ENCODE measurements at places on chromosomes 4 and X.

DNA sequence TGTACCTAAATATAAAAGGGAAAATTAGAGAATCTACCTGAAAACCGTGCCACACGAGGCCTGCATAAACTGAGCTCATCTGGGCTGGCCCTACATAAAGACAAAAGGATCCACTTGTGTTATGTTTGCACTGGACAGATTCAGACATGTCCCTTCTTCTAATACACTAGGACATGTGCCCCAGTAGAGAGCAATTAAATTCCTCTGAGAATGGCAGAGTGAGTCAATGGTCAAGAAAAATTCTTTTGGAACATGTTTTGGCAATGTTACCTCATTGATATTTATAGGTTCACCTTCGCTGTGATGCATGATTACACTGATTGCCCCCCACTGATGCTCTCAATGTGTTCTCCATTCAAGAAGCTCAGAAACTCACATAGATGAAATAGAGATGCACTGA, 95.2 kb downstream of the MANBA start:
- no peak for DNase-seq

DNA sequence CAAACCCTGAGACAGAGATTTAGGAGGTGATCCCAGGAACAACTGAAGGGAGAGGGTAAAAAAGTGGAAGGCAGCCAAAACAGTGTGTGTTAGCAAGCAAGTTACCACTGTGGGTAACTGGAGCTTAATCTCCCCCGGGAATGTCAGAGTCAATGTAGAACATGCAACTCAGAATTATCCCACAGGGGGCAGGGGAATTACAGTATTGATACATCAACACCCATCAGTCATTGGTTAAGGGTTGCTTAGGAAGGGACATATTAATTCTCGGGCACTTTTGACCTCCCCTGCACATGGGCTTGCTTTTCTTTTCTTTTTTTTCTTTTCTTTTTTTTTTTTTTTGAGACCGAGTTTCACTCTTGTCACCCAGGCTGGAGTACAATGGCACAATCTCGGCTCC, 29.3 kb downstream of the CXorf58 start:
- no peak for DNase-seq

- no peak for DNase-seq
Observed at GRCh38 chr4:114192854-114193253, 213.4 kb upstream of the ARSJ start.

GRCh38 chr4:24570574-24571236, 13.6 kb downstream of the DHX15 start:
- no peak for DNase-seq

- no peak for DNase-seq
Observed at GRCh38 chr4:176921256-176921655, 128.5 kb upstream of the VEGFC start.

DNA sequence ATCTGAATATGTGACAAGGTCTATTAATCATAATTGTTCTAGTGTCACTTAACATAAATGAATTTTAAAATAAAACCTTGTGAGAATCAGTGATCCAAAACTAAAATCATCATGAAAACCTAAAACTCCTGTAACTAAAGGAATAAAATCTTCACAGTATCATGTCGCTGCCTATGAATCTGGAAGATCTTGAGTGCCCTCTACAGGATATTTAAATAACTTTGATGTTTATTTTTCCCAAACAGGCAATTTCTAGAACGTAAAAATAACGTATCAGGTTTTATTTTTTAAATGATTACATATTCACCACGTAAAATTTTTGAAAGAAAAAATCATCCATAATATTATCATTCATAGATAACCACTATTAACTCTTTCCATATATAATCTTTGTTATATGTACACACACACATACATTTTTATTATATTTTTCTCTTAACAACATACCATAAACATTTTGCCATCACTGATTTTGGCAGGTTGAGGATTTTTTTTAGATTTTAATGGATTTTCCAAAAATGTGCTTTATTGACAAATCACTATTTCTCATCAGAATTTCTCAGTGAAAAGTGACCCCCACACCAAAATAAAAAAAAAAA, 79.6 kb downstream of the COMMD8 start:
- DNase-seq, result no peak

DNA sequence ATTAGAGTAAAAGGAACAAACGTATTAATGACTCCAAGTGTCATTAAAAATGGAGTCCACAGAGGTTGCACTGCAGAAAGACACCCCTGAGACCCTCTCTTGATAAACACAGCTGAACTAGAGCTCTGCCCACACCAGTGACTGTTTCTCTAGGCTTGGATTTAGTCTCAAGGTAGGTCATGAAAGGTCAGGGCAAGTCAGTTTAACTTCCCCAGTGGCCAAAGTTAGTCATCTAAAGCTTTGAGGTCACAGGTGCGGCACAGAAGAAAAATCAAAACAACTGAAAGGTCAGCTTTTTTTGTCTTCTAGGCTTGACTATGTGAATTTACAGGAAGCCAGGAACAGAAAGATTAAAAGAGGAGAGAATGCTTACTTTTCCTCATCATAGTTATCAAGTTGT, 749.6 kb downstream of the RAB28 start:
- no peak for DNase-seq

- no peak for DNase-seq
Observed at GRCh38 chr4:155407480-155407879, 30.7 kb upstream of the MAP9 start.

DNA sequence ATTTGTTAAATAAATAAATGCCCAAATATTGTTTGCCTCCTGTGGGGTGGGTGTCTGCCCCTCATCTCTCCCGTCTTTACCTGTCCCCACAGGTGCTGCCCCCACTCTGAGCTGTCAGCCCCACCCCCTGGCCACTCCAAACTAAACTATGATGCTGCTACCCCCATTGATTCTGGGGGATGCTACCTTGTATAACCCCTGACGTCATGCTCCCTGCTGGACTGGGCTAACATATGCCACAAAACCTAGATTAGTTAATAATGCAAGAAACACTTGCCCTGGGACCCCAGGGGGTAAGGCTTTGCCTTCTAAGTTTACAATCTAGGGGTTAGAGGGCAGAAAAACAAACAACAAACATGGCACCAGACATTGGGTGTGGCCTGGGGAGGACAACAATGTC, 58.6 kb downstream of the MSX1 start:
- no peak for DNase-seq

GRCh38 chrX:68421636-68422035, 11.7 kb downstream of the OPHN1 start:
- no peak for DNase-seq

DNA sequence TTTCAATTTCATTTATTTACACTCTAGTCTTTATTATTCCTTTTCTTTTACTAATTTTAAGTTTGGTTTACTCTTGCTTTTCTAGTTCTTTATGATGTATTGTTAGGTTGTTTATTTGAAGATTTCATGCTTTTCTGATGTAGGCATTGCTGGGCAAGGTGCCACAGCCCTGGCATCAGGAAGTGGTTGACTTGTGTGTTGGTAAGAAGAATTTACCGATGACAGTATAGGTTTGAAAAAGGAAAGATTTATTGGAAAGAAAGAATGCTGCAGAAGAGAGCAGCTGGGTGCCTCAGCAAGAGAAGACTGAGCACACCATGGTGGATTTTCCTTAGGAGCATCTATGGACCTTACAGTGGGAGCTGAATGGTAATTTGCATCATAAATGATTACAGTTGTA, 153.2 kb downstream of the KLF8 start:
- DNase-seq, result no peak

DNA sequence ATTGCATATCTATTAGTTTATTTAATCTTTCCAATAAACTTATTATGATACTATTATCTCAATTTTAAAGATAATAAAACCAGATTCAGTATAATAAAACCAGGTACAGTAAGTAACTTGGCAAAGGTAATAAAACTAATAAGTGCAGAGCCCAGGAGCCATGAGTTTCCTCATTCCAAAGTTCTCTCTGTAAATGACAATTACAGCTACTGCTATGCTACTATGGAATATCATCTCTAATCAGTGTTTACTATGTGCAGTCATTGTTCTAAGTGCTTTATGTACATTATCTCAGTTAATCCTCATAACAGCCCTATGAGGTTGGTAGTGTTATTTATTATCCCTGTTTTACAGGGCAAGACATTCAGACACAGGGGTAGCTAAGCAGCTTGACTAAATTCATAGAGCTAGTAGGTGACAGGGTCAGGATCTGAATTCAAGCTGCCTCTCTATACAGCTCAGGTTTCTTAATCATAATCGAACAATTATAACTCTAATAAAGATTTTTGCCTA, 285.0 kb upstream of the PITX2 start:
- no peak for DNase-seq

- DNase-seq, result no peak
Observed at GRCh38 chrX:20263474-20263873, 3.2 kb downstream of the RPS6KA3 start.

GRCh38 chr4:2284161-2284933, 22.4 kb upstream of the MXD4 start:
- no peak for DNase-seq

DNA sequence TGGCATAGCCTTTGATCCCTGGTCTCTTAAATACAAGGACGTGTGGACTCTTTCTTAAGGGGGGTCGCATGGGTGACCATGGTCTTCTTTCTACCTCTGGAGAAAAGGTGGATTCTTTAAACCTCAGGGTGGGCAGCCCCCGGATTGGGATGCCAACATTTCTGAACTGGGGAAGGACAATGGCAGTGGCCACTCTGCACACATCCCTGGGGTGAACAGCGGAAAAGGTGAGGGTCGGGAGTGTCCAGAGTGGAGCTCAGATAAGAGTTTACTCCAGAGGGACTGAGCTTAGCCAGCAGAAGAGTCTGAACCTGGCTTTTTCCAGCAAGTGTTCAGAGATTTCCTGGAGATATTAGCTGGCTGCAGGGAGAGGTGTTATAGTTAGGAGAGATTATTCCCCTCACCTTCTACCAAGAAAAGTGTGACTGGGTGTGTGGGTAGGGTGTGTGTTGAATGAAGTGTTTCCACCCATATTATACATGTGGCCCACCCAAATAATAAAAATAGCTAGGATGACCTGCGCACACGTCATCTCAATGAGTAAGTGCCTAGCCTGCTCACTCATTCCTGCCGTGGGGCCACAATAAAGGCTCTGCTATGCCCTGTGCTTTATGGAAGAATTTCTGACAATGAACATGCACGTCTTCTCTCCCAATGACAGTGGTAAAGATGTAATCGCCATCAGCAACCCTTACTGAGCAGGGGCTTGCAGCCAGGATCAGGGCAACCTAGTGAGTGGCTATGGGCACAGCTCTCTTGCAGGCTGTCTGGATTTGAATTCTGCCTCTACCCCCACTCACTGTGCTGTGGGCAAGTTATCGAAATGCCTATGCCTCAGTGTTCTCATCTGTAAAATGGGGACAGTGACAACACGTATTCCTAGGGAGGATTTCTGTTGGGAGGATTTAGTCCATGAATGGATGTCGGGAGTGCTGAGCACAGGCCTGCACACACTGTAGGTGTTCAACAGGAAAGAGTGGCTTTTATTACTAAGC, 76.6 kb downstream of the SLC2A9 start:
- no peak for DNase-seq

DNA sequence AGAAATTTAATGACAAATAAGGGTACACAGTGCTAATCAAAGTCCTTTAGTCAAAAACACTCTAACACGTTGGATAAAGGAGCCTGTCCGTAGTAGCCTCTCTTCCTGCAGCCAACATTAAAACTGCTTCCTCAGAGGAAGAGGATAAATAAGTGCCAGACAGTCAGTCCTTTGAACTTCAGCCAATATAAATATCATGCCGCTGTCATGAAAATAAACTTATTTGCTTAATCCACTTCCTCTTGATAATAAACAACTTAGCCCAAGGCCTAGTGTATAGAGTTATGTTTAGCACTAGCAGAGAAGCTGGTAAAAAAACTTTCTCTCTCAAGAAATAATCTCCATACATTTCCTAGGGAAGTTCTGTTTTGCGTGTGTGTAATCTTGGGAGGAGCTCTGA, 196.7 kb downstream of the HS3ST1 start:
- no peak for DNase-seq

DNA sequence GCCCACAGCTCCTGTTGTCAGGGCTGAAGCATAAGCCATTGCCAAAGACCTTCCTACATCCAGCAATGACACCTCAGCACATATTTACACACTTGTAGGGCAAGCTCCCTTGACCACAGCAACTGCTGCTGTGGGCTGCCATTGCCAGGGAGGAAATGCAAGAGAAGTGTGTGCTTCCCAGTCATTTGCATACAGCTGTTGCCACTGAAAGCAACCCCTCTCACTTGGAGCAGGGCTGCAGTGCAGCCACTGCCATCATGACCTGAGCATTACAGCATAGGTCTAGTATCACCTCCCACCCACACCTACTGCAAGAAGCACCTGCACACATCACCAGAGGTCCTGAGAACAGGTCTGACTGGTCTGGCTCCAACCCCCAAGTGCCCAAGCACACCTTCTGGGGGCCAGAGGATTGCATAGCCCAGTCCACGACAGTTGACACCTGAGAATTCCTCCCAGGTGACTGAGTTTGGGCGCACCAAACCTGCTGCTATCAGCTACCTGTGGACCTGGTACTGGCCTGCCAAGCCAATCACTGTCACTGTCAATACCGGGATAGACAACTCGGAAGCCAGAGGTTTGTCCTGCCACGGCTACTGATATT, 636.5 kb upstream of the SLIT2 start:
- no peak for DNase-seq

DNA sequence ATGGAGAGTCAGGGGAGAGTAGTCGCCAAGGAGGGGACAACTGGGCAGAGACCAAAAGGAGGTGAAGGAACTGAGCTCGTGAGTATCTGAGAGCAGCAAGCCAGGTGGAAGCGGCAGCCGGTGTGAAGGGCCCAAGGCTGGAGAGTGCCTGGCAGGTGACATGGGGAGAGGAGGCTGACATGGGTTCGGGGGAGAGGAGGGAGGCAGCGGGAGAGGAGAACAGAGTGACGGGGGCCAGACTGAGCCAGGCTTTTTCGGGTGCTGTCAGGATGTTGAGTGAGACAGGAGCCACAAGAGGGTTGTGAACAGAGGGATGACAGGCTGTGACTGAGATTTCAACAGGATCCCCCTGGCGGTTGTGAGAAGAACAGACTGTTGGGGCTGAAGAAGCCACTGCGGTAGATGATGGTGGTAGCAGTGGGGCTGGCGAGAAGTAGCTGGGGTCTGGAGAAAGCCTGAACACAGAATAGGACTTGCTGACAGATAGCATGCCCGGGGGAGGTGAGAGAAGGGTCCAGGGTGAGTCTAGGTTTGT, 5.7 kb downstream of the ELK1 start:
- DNase-seq, result no peak

GRCh38 chr4:3302173-3302785, 9.5 kb downstream of the RGS12 start:
- no peak for DNase-seq

- no peak for DNase-seq
Observed at GRCh38 chrX:140064993-140065392, 99.7 kb upstream of the CXorf66 start.

DNA sequence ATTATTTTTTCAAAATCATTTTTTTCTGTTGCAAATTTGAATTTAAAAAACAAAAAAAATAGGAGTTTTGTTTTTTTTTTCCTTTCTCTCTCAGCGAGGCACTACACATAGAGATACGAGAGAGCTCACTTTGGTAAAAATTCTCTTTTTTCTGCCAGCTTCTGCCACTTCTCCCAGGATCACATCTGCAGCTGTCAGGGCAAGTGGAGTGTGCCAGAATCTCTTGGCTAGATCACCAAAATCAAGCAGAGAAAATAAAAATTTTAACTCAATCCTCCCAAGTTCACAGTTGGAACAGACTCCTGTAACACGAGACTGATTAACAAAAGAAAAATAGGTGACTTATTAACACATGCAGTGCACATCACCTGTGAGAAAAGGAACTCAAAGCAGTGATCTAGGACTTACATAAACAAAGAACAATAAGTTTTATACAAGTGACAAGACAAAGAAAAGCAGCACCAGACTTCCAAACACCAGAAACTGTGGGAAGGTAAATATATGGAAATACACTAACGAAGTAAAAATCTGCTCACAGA, 213.2 kb upstream of the ZFP42 start:
- DNase-seq, result no peak

Data from SIG-M5 (cell line).